ENCODE measurements at places on chromosomes 7 and 10.

GRCh38 chr7:69349291-69349690, 249.0 kb upstream of the AUTS2 start:
- DNase-seq, result no peak

- DNase-seq, result no peak
Measured at GRCh38 chr7:29896685-29897411, 90.5 kb downstream of the WIPF3 start.

DNA sequence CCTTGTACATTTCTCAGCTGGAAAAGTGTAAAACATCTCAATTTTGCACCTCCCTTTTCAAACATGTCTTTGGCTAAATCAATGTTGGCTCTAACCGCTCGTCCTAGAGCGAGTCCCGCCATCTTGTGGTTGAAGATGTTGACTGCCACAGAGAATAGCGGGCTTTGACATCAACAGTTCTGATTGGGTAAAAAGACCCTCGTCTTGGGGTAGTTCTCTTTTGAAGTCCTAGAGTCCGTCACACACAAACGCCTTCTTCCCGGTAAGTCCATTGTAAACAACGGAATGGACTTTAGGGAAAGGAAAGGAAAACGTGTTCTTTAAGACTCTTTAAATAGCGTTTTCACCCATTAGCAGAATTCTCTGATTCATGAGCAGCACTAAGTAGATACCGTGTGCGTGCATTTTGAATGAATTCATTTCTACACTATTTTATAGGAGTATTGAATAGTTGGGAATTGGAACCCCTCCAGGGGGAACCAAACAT, 452 bp upstream of the RPP30 start:
- no peak for DNase-seq

GRCh38 chr10:82668221-82668895, 793.4 kb downstream of the NRG3 start:
- DNase-seq, result no peak

DNA sequence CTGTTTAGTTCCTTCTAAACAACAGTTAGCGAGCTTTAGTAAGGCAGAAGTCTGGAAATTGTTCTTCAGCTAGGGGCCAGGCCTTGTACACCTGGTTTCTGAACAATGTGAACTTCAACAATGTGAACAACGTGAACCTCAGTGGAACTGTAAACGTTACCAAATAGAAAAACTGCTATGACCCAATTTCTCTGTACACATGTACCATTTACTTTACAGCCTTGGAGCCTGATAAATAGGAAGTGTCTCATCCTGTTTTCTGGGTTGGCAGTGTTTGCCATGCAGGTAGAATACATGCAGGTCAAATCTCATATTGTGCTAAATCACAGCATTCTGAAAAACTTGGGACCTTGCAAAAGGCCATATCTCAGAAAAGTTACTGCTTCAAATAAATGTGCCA, 1.6 kb downstream of the STEAP4 start:
- DNase-seq, result no peak

DNA sequence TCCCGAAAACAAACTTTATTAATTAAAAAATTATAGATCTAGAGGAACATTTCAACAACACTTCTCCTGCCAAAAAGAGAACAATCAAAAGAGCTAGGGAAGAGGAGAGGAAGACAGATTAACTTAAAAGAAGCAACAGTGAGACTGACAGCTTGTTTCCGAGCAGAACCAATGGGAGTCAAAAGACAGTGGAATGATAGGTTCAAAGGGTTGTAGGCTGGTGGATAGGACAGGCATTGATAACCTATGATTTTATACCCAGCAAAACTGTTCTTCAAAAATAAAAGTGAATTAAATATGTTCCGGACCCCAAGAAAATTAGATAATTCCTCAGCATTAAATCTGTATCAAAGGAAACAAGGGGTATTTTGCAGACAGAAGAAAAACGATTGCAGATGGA, 207.6 kb downstream of the MAD1L1 start:
- no peak for DNase-seq

DNA sequence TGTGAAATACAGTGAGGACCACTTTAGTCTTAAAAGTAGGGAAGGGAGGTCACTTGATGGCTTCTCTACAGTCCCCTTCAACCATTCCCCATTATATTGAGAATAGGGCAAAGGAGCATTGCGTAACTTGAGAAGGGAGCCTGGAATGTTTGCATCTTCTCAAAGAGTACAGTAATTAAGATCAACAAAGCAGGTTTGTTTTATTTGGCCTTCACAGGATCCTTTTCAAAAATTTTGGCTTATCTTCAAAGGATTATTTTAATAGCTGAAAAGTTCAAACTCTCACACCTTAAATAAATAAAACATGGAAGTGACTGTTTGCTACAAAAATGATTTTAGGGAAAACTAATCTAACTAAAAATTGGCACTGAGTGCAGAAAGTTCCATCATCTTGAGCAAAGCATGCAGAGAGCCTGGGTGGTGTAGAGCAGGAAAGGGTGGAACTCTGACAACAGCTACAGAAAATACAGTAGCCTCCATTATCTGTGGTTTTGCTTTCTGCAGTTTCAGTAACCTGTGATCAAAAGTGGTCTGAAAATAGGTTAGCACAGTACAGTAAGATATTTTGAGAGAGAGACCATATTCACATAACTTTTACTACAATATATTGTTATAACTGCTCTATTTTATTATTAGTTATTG, 214.0 kb downstream of the MDFIC start:
- DNase-seq, result no peak

DNA sequence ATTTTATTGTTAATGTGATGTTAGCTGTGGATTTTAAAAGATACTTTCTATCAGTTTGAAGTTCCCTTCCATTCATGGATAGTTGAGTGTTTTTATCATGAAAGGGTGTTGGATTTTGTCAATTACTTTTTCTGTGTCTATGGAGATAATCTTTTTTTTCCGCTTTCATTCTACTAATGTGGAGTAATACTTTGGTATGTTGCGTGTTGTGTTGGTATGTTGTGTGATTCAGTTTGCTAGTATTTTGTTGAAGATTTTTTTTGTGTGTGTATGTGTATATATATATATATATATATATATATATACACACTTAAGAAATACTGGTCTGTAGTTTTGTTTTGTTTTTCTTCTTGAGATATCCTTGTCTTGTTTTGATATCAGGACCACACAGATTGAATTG, 100.3 kb downstream of the CCSER2 start:
- DNase-seq, result no peak

DNA sequence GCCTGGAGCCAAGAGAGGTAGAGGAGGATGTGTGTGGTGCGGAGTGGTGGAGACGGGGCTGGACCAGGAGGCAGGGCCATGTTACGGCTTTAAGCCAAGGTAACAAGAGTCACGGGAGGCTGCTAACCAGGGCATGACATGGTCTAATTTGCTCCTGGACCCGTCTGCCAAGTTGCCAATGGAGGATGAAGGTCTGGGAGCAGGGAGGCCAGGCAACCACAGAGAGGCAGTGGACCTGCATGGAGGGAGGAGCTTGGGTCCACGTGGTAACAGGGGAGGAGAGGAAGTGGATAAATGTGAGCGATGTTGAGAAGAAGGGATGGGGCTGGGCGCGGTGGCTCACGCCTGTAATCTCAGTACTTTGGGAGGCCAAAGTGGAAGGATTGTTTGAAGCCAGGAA, 31.0 kb downstream of the SRRM3 start:
- DNase-seq, result no peak

- no peak for DNase-seq
Measured at GRCh38 chr7:36149694-36150452, 3.2 kb upstream of the EEPD1 start.

- no peak for DNase-seq
Measured at GRCh38 chr7:142964502-142965246, 2.5 kb upstream of the KEL start.

DNA sequence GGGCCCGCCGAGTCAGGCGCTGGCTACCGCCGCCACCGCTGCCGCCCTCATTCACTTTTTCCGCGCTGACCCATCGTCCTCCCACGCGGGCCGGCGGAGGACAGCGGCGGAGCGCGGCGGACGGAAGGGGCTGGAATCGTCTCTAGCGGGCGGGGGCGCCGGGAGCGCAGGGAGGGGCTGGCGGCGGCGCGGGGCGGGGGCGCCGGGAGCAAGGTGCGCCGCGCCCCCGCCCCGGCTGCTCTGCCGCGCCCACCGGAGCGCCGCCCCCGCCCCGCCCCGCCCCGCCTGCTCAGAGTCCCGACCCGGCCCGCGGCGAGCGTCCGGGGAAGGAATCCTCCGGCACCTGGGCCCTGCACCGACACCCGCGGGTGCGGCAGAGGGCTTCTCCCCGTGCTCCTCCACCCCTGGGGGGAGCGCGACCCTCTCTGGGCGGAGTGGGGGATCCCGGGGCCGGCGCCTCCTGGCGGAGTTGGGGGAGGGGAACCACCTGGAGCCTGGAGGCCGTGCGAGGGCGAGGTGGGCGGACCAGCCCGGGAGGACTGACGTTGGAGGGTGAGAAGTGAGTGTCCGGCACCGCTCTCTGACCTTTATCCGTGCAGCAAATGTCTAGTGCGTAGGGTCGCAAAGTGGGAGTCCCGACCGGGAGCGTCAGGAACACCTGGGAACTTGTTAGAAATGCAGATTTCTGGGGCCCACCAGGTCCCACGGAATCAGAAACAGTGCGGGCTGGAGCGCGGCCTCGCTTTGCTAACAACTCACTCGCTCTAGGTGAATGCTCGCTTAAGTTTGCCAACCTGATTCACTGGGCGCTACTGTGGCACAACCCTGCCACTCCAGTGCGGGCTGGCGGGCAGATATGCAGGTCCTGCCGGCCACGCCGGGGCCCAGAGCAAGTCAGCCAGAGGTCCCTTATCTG, at the start of gene COBL:
COBL (minus strand) TSS at position 144 of the 916 bp plus-strand sequence. CDS start 176 bp downstream, outside the sequence.
- DNase-seq, result no peak

DNA sequence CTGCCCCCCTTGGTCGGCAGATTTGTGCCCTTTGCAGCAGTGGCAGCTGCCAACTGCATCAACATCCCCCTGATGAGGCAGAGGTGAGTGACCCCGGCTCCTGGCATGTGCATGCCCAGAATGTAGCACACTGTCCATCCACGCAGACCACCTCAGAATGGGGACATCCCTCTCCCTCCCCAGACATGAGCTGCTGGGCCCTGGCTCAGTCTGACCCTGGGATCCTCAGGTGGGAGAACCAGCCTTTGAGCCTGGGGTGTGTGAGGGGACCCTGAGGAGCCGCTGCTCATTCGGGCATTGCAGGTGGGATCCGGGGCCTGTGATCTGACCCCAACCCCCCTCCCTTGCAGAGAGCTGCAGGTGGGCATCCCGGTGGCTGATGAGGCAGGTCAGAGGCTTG, 5.7 kb downstream of the SFXN3 start:
- DNase-seq, result no peak

GRCh38 chr7:70577078-70577477, 554.9 kb upstream of the GALNT17 start:
- DNase-seq, result no peak

DNA sequence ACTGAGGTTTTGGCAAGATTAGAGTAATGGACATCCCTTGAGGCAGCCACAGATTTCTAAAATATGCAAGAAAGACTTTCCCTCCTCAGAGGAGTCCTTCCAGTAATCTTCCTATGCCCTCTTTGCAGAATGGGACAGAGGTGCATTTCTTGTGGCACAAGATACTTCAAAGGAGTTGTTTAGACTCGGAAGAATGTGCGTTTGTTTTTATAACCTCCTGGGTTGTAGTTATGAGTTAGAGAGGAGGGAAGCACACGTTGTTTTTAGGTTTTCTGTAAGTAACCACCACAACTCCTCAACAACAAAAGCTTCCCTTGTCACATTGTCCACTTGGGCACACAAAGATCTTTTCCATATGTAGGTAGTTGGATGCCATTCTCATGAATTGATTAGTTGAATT, 78.1 kb upstream of the GLI3 start:
- no peak for DNase-seq

DNA sequence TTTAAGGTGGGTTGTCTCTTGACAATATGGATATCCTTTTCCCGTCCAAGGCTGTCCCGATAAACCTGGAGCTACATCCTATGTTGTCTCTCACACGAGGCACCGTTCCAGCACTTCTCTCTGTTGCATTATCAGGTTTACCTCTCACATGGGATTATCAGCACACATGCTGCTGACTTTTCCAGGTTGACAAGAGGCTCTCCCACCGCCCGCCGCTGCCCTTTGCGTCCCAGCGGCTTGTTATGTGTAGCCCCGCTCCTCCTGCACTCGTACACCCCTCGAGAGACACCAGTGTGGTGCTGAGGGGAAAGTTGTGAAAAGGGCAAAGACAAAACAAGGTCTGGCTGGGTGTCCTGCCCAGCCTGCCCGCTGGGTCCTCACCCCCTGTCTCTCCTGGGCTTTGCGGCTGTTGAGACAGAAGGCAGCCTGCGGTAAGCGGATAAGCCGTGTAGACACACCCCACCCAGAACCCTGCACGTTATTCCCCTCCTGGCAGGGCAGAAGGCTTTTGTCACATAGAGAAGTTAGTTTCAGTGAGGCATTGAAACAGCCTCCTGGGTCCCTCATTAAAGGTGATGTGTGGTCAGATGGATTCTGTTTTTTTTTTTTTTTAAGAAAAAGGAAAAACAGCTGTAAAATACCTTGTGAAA, 38.7 kb downstream of the UBE3C start:
- no peak for DNase-seq

DNA sequence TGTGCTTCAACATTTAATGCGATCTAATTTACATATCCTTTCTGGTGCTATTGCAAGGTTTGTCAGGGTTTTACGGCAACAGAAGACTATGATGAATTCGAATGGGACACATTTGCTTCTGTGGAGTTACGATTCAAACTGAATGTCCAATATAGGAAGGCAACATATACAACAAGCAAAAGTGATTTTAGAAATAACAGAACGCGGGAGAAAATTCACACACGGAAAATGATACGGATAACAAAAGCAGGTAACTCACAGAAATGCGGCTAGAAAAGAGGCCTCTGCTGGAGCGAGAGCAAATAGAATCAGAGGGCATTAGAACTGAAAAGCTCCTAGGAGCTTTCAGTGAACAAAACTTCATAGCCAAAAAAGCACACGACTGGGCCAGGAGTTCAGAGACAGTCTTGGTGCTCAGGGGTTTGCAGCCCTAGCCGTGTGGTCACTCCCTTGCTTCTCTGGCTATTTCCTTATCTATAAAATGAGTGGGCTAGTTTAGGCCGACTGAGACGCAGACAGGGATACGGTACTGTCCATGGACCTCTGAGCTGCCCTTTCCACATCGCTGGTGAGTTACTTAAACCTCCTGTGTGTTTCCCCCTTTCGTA, 557 bp upstream of the TAX1BP1 start:
- DNase-seq, result no peak

DNA sequence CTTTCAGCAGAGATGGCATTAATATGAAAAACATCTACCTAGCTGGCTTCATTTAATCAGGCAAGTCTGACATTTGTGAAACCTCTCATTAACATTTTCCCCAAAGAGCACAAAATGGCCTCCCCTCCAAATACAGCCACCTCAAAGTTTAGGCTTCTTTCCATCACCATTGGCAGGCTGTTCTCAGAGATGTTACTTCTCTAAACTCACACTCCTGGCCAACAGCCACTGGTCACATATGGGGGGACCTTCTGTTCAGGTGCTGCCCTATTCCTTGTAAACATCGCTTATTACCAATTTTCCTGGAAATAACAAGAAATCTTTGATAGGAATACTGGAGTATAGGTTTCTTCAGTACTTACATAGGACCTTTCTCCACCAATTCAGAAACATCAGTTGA, 69.5 kb downstream of the GBF1 start:
- DNase-seq, result no peak

GRCh38 chr7:111853201-111853990, 291.1 kb upstream of the IMMP2L start:
- DNase-seq, result no peak

Measured in activated CD4-positive, alpha-beta T cell treated with anti-CD3 and anti-CD28 coated beads, Interleukin-2, amount 50 U/mL, for 24 hours (primary cell).